NCI-H446 (cell line): ENCODE measurements at places on chromosomes 16 and 17.

GRCh38 chr16:886802-887731, 83.7 kb downstream of the LMF1 start:
- DNase-seq = no peak

DNA sequence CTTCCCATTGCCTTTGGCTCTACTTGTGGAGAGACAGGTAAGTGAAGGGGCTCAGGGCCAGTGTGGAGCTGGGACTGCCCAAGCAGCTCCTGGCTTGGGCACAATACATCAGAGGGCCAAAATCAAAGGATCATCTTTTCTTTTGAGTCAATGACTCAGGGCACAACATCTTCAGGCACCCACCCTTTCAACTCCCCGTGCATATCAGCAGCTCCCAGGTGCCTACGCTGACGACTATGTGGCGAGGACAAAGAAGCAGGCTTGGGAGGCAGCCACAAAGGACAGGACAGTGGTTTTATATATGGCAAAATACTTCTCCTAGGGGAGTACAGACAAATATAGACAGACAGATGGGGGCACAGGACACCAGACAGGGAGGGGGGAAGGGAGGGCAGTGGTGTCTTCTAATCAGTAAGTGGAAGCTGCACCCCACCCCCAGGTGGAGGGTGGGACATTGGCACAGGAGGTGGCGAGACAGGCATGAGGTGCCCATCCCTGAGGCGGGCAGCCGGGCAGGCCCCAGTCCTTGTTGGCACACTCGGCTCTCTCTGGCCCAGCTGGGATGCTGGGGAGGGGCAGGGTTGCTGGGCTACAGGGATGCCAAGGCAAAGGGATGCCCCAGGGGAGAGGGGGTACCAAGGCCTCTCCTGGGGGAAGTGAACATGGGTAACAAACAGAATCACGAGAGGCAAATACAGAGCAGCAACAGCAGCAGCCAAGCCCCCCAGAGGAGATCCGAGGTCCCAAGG, 7.7 kb upstream of the ARL5C start:
- no peak for DNase-seq

GRCh38 chr16:59878479-59878878, 1144.4 kb upstream of the GOT2 start:
- DNase-seq = no peak

GRCh38 chr17:82943751-82944150, 103.9 kb upstream of the ZNF750 start:
- DNase-seq = no peak

DNA sequence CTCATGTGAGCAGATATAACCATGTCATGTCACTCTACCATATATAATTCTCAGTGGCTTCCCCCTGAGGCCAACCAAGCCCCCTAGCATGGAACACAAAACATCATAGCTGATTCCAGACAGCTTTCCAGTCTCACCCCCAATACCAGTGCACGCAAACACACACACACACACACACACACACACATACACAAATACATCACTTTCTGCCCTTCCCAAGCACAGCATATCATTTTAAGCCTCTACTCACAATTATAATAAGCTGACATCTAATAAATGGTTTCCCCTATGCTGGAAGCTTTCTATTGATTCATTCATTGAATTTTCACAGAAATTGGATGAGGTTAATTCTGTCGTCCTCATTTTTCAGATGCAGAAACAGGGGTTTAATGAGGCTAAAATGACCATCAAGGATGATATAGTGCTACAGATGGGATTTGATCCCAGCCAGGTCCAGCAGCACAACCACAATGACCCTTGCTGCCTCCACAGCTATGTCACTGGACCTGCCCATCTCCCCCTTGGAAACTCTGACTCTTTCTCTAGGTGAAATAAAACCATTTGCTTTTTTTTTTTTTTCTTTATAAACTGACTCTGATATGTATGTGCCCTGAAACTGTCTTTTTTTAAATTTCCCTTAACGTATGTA, 131.1 kb downstream of the TMEM114 start:
- DNase-seq = no peak

GRCh38 chr17:19410091-19410490, 941 bp upstream of the RNF112 start:
- DNase-seq = no peak
